ENCODE measurements at places on chromosomes 6 and 20. TPM values are rescaled to one million over a fixed set of nuclear protein-coding genes. Genes with fewer than 3 reads are reported as not detected.

The ZNF311 gene
- total RNA-seq: 2.2 TPM

The EYS gene
- total RNA-seq: not detected

The SLC52A3 gene
- 11.1 TPM for total RNA-seq

The HCRTR2 gene
- not detected for total RNA-seq

The SOX18 gene
- total RNA-seq: not detected

The FOXQ1 gene
- total RNA-seq: 51.0 TPM

The OSER1 gene
- 56.7 TPM for total RNA-seq

The SYNDIG1 gene
- total RNA-seq: not detected

DNA sequence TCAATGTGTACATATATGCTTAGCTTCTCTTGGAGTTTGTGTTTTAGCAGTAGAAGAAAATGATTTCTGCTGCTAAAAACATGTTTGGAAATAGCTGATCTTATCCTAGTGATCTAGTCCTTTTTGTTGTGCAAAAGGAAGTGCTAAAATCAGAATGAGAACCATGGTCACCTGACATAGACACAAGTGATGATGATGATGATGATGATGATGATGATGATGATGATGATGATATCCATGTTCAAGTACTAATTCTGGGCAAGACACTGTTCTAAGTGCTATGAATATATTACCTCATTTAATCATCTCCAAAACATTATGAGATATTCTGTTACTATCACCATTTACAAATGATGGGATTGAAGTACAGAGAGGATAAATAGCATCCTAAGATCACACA, 79.8 kb downstream of the ANKEF1 start:
- H3K27me3 ChIP-seq: no peaks in the 10 kb centered on the region
- H3K36me3 ChIP-seq: no peaks in the 10 kb centered on the region
- DNase-seq: no peak
- H3K4me1 ChIP-seq: peaks cover 7% of the 10 kb centered on the region

DNA sequence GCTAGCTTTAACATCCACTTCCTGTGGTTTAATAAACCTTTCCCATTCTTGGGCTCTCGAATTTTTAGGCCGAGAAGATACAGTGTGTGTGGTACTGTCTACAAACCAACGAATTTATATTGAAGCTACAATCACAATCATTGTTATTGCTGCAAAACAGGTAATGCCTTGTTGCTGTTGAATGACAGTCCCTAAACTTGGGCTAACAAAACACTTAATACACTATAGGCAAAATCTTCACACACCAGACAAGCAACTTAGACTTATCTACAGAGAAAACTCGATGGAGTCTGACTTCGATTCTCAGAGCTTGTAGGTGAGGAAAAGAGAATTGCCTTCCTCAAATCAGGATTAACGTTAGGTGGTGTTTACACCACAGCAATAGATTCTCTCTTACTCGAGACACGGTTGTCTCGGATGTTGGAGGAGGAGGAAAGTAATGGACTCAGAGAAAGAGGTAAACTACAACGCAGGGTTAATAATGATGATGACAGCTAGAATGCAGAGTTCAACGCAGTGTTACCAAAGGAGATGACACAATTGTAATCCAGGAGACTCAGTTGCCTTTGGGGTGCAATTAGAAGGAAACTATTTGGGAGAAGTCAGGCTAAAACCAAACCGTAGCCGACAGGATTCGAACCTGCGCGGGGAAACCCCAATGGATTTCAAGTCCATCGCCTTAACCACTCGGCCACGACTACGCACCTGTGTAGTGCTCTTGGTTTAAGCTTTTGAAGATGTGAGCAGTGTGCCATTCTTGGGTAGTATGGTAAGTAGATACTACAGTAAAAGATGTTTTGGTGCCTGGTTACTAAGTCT, 32.5 kb upstream of the ZNF184 start:
- H3K36me3 ChIP-seq: peaks cover 27% of the 10 kb centered on the region
- peak overlapping the region; percentile 95 for H3K27ac ChIP-seq
- peak overlapping the region; percentile 49 for H3K4me3 ChIP-seq
- peak; percentile 88 for DNase-seq

- H3K4me3 ChIP-seq: no peak overlapping the region
- no peaks in the 10 kb centered on the region for H3K36me3 ChIP-seq
- H3K4me1 ChIP-seq: no peaks in the 10 kb centered on the region
- no peak for DNase-seq
- peaks cover 93% of the 10 kb centered on the region for H3K27me3 ChIP-seq
Observed at GRCh38 chr6:159062564-159062945, 17.8 kb upstream of the TAGAP start.

- H3K27ac ChIP-seq: no peak overlapping the region
- DNase-seq: no peak
- peaks cover 5% of the 10 kb centered on the region for H3K36me3 ChIP-seq
- H3K4me3 ChIP-seq: no peak overlapping the region
Observed at GRCh38 chr6:130890521-130890971, 63.3 kb downstream of the SMLR1 start.

DNA sequence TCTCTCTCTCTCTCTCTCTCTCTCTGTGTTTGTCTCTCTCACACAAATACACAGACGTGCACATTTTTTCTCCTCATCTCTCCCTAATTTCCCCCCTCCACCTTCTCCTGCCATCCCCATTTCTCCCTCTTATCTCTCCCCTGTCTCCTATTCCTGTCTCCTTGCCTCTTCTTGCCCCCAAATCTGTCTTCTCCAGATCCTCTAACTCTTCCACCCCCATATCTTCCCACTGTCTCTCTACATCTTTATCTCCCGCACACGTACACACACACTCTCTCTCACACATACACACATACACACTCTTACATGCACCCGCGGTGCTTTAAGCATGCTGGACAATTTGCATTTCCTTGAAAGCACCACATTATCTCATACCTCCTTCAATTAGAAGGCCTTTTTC, 15.9 kb downstream of the KIZ start:
- H3K27ac ChIP-seq: no peak overlapping the region
- H3K4me3 ChIP-seq: no peak overlapping the region
- no peaks in the 10 kb centered on the region for H3K36me3 ChIP-seq
- no peaks in the 10 kb centered on the region for H3K27me3 ChIP-seq
- no peaks in the 10 kb centered on the region for H3K4me1 ChIP-seq

GRCh38 chr6:148657048-148657447, 89.8 kb upstream of the UST start:
- H3K4me3 ChIP-seq: no peak overlapping the region
- no peak overlapping the region for H3K27ac ChIP-seq
- DNase-seq: no peak
- H3K36me3 ChIP-seq: no peaks in the 10 kb centered on the region

- H3K36me3 ChIP-seq: peaks cover 5% of the 10 kb centered on the region
- no peak overlapping the region for H3K27ac ChIP-seq
- no peak overlapping the region for H3K4me3 ChIP-seq
- DNase-seq: no peak
Observed at GRCh38 chr20:22985239-22985778, 49.8 kb upstream of the SSTR4 start.

- H3K27ac ChIP-seq: no peak overlapping the region
- no peak overlapping the region for H3K4me3 ChIP-seq
- DNase-seq: no peak
- H3K36me3 ChIP-seq: no peaks in the 10 kb centered on the region
- H3K27me3 ChIP-seq: no peaks in the 10 kb centered on the region
Observed at GRCh38 chr6:92361990-92362389, 1057.4 kb downstream of the EPHA7 start.

DNA sequence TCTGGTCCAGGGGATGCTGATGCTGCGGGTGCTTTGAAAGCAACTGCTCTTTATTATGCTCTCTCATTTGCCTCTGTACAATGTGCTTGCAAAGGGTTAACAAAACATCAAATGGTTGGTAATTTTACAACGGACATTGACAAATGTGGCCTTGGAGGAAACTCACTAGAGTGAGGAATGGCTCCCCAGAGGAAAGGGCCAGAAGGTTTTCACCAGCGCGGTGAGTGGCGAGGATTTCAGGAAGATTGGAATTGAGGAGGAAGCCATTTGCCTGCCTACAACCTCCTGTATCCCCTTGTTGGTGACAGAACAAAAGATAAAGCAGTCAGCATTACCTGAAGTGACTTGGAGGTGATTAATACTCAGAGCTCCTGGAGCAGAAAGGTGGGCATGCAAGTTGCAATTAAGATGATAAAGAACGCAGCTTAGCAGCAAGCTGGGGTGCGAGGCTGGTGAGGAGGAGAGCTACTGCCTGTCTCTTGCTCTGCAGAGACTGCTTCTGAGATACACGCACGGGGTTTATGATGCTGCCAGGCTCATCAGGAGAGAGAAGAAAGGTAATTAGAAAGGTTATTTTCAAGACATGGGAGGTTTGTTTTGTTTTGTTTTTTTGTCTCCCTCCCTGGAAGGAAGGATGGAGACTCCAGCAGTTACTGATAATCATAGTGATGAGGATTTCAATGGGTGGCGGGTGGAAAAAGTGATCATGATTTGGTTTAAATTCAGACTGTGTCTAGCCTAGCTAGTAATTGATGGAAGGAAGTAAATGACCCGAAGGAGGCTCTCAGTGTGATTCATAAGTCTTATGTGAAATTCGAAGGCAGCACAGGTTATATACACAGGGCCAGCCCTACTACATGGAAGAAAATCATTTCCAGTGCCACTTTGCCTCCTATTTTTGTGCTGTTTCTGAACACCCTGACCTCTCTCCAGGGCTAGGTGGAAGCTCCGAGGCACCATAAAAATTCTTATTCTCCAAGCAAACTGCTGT, 141.6 kb upstream of the DTNBP1 start:
- no peaks in the 10 kb centered on the region for H3K4me1 ChIP-seq
- H3K27me3 ChIP-seq: no peaks in the 10 kb centered on the region
- H3K4me3 ChIP-seq: no peak overlapping the region
- no peaks in the 10 kb centered on the region for H3K36me3 ChIP-seq
- no peak for DNase-seq

- no peak overlapping the region for H3K4me3 ChIP-seq
- peaks cover 2% of the 10 kb centered on the region for H3K4me1 ChIP-seq
- H3K27me3 ChIP-seq: no peaks in the 10 kb centered on the region
- H3K27ac ChIP-seq: no peak overlapping the region
Observed at GRCh38 chr6:44156494-44157151, 2.0 kb upstream of the CAPN11 start.

DNA sequence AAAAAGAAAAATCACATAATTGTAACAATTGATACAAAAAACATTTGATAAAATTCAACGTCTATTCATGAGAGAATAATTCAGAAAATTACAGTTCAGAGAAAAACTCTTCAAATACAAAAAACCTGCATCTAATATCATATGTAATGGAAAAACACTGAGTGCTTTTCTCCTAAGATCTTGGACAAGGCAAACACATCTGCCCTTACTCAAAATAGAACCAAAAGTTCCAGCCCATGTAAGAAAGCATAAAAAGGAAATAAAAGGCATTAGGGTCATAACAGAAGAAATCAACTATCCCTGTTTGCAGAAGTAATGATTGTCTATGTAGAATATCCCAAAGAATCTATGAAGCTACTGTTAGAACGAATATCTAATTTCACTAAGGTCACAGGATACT, 721.4 kb downstream of the RFPL4B start:
- no peaks in the 10 kb centered on the region for H3K36me3 ChIP-seq
- H3K27me3 ChIP-seq: no peaks in the 10 kb centered on the region
- H3K27ac ChIP-seq: no peak overlapping the region
- no peak overlapping the region for H3K4me3 ChIP-seq
- no peak for DNase-seq

DNA sequence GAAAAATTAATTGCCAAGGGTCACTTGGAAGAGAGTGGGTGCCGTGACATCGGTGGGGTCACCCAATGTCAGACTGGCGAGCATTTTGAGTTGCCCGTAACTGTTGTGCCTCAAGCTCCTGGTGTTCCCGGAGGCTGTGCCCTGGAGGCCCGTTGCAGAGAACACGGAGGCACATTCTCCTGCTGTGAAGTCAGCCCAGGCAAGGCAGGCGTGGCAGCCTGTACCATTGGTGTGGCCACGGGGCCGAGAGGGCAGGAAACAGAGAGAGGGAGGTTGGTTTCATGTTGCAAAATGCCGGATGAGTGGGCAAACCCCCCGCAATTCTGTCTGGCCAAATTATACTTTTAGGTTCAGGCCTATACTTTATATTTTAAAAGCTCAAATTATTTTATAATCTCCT, 81.2 kb downstream of the THBS2 start:
- H3K27ac ChIP-seq: no peak overlapping the region
- peak; percentile 53 for DNase-seq
- H3K36me3 ChIP-seq: peaks cover 21% of the 10 kb centered on the region
- H3K4me3 ChIP-seq: no peak overlapping the region
- H3K27me3 ChIP-seq: no peaks in the 10 kb centered on the region

DNA sequence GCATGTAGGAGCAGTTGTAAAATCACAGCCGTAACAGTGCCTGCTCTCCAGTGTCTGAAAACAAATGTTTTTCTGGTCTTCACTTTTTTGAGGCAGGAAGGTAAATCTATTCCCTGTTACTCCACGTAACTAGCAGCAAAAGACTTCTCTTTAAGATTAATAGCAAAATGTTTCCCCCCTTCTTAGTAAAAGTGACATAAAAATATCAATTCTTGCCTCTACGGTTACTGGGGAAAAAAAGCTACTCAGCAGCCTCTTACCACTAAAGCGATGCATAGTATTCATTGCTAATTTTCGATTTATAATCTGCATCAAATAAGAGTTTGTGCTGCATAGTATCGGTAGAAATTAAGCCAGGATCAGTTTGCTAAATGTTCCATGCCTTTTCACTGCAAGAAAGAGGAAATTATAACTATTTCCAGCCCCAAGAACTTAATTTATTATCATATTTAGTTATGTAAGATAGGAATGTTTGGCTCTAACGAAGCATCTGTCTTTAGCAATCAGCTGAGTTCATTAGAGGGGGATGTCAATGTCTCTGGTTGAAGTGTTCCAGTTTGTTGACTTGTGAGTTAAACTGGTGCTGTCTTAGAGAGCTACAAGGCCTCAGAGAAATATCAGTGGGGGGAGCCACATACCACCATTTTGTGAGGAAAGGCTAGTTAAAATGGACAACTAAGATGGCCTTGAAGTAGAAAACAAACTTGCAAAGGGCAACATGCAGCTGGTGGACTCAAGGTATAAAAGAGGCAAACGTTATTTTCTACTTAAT, 617 bp upstream of the TSPYL1 start:
- peaks cover 39% of the 10 kb centered on the region for H3K36me3 ChIP-seq
- H3K4me1 ChIP-seq: peaks cover 38% of the 10 kb centered on the region
- peak overlapping the region; percentile 88 for H3K4me3 ChIP-seq
- DNase-seq: no peak
- H3K27ac ChIP-seq: peak overlapping the region; percentile 66

DNA sequence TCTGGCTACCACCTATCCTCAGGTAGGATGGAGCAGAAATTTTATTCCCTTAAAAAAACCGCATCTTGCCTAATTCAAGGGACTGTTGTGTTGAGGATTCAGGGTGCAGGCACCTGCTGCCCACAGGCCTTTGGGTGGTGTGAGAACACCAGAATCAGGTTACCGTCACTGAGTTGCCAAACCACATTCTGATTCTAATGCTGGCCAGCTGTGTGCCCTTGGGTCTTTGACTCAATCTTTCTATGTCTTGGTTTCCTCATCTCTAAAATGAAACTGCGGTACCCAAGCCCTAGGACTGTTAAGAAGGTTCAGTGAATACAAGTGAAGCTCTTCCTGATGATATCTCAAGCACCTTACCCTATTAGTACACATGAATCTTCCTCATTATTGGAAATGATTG, 827.3 kb downstream of the DHX35 start:
- H3K27ac ChIP-seq: no peak overlapping the region
- no peak overlapping the region for H3K4me3 ChIP-seq
- no peaks in the 10 kb centered on the region for H3K4me1 ChIP-seq
- no peak for DNase-seq
- H3K27me3 ChIP-seq: no peaks in the 10 kb centered on the region
- no peaks in the 10 kb centered on the region for H3K36me3 ChIP-seq

GRCh38 chr6:71393981-71394432, 105.4 kb downstream of the OGFRL1 start:
- H3K27ac ChIP-seq: no peak overlapping the region
- H3K36me3 ChIP-seq: peaks cover 75% of the 10 kb centered on the region
- H3K4me1 ChIP-seq: peaks cover 89% of the 10 kb centered on the region
- no peaks in the 10 kb centered on the region for H3K27me3 ChIP-seq
- no peak for DNase-seq

All from Calu3 (cell line).